ENCODE measurements at places on chromosomes 12 and 14. TPM values are rescaled to one million over a fixed set of nuclear protein-coding genes. Genes with fewer than 3 reads are reported as not detected.

The MANSC4 gene
- total RNA-seq: not detected

- DNase-seq: no peak
Observed at GRCh38 chr12:131764738-131765137, 53.8 kb downstream of the SFSWAP start.

- no peak for DNase-seq
Observed at GRCh38 chr14:53520078-53520928, 367.2 kb upstream of the DDHD1 start.

DNA sequence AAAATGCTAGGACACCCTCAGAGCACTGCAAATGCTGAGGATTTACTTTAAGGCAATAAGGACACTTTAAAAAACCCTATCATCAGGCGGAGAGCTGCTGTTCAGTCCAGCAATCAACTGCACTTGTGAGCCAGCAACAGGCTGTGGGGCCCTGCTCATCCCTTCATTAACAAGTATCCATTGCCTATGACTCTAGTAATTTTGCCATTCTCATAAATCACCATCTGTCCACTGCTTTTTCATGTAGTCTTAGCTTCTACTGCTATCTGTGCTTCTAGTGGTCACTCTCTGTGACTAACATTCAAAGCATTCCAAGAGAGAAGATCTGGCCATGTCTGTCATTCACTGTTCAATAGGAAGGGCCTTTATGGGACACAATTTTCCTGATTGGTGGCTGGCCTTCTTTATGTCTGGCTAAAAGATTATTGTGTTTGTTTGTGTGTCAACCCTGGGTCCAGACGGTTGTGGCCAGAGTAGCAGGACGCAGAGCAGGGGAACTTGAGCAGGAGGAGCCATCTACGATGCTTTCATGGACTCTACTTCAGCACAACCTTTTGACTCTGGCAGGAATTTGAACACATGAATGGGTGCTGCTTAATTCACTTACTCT, 3.6 kb upstream of the KRAS start:
- no peak for DNase-seq

DNA sequence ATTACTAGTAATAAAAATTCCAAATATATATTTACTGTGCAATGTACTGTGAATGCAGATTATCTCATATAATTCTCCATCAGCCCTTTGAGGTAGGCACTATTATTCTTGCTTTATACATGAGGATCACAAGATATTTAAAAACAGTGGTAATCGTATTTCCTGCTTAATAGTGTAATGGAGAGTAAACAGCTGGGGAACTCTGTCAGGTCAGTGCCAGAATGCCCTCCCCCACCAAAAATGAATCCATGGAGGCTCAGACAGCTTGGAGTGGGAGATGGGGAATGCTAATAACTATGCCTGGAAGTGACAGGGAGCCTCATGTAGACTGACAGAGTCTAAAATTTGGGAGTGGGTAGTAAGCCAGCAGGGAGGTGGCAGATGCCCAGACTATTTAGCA, 153.6 kb downstream of the PAH start:
- no peak for DNase-seq

- no peak for DNase-seq
Observed at GRCh38 chr12:22160396-22161003, 114.5 kb downstream of the CMAS start.

DNA sequence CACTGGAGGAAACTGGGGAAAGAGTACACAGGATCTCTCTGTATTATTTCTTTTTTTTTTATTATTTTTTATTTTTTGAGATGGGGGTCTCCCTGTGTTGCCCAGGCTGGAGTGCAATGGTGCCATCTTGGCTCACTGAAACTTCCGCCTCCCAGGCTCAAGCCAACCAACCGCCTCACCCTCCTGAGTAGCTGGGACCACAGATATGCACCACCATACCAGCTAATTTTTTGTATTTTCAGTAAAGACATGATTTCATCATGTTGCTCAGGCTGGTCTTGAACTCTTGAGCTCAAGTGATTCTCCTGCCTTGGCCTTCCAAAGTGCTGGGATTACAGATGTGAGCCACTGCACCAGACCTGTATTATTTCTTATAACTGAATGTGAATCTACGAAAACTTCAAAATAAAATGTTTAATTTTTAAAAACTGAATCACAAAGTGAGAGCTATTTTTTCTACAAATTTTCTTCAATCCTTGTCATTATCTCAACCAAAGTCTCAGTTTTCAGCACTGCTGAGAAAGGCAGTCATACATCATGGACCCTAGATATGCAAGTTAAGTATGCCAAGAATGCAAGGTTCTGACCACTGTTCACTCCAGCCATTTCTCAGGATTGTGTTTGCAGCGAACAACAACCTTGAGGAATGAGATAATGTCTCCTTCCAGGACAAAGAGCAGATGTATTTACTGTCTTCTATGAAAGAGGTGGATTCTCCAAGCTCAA, 2.4 kb downstream of the EAPP start:
- DNase-seq: no peak

DNA sequence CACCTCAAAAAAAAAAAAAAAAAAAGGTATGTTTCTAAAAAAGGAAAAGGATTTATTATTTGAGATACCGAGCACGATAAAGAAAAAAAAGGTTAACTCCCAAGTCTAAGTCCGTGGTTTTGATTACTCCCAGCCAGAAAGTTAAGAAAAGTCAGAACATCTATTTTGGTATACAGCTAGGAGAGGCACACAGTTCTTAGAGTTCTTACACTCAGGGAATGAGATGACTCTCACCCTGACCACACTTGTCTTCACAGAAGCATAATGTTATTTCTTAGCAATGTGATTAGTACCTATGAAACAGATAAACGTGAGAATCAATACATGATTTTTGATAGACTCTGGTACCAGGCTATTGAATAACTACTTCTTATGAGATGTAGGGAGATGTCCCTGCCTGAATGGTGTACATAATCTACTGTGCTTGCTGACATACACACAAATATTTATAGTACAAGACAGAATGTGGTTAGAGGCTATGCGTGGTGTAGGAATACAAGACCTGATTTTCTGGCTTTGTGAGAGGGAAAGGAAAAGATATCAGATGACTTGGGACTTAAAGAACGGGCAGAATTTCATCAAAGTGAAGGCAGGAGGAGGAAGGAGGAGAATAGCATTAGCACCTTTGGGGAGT, 31.6 kb downstream of the LIMA1 start:
- no peak for DNase-seq

GRCh38 chr12:509500-509899, 49.8 kb downstream of the B4GALNT3 start:
- DNase-seq: peak; percentile 84

DNA sequence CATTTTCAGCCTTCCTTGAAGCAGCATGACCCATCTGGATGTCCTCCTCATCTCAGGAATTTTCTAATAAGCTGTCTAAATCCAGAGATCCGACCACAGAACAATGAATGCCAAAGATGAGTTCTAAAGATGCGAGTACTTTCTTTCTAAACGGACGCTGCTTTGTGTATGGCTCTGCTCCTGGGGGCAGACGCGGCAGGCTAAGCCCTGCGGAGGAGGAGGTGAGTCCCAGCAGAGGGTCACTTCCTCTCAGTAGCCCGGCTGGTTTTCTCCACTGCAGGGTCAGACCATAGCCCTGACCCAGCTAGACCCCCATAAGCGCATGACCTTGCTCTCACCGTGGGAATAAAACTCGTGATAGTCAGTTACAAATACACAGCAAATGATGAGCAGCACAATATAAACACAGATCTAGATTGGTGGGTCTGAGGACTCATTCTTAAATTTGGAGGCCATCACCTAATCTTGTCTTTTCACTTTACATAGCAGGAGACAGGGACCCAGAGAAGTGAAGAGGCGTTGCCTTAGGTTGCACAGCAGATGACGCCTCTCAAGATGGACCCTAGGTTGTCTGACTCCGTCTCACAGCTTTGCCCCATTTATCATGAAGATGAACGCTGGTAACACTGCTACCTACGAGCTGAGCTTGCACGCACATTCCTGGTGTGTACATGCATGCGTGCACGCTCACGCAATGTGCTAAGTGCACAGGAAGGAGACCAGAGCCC, 16.6 kb downstream of the SSH1 start:
- DNase-seq: no peak
